ENCODE measurements at places on chromosomes 4 and X.

DNA sequence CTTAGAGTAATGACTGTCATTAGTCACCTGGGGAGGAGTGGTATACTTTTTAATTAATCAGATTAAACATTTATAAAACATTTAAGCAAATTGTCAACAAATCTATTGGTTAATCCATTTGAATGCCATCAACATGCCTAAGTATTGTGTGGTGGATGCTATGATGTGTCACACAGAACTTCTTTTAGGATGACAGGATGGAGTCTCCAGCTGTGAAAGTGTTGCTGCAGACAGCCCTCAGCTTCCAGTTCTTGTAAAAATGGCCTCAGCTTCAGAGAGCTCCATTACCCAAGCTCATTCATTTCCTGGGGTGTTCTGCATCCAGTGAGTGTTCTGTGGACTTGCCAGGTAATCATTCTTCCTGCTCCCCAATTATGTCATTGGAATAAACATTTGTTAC is 74.3 kb upstream of the CLNK start:
- DNase-seq, result no peak

GRCh38 chr4:184748251-184748652 is 14.4 kb upstream of the CENPU start:
- peak; percentile 53 for DNase-seq

GRCh38 chr4:13907255-13907751 is 279.8 kb upstream of the BOD1L1 start:
- DNase-seq, result no peak

DNA sequence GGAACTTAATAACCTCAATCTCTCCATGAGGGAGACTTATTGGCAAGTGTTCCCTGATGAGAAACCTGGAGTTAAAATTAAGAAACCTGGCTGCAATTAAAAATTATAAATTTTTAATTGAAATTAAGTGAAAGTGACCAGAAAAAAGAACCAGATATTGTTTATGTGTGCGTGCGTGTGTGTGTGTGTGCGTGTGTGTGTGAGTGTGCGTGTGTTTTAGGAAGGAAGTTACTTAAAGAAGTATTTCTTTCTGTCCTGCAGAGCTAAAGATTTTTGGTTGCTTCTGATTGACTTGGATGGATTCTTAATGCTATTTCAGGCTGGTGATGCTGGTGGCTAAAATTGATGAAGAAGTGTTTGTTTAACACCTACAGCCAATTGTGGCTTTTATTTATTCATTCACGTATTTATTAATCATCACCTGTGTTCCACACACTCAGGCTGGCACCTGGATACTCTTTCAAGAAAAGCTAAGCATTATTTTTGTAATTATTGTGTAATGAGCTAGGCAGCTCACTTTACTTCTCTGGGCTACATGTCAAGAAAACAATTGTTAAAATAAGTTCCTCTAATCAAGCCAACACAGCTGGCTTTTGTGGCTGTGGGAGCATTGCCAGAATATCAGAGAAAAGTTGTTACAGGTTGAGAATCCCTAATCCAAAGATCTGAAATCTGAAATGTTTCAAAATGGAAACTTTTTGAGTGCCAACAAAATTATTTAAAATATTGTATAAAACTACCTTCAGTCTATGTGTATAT is 68.5 kb downstream of the CEP44 start:
- no peak for DNase-seq

- peak; percentile 1 for DNase-seq
Measured at GRCh38 chrX:107825698-107826237, at the start of gene MID2. TSS of gene MID2 (plus strand) at chrX:107825866. CDS start at chrX:107826427, 561 bp downstream.

All from erythroblast (primary cell).